NCI-H2227 treated with DMSO at 0.1 percent for 48 hours (cell line): ENCODE measurements at places on chromosomes 7 and 10.

GRCh38 chr10:124005091-124005490 is 88.3 kb downstream of the CHST15 start:
- DNase-seq: no peak

- no peak for DNase-seq
Measured at GRCh38 chr10:122172361-122173008, 98.6 kb upstream of the BTBD16 start.

GRCh38 chr7:137999496-138000080 is 2.3 kb downstream of the CREB3L2 start:
- no peak for DNase-seq

GRCh38 chr10:68079434-68079833 is 4.4 kb upstream of the HERC4 start:
- DNase-seq: no peak

GRCh38 chr10:31698181-31698830 is 230.3 kb downstream of the ARHGAP12 start:
- no peak for DNase-seq

- no peak for DNase-seq
Measured at GRCh38 chr10:75392271-75392670, 9.3 kb downstream of the ZNF503 start.
